H9 (cell line): ENCODE measurements at places on chromosomes 12 and 14.

DNA sequence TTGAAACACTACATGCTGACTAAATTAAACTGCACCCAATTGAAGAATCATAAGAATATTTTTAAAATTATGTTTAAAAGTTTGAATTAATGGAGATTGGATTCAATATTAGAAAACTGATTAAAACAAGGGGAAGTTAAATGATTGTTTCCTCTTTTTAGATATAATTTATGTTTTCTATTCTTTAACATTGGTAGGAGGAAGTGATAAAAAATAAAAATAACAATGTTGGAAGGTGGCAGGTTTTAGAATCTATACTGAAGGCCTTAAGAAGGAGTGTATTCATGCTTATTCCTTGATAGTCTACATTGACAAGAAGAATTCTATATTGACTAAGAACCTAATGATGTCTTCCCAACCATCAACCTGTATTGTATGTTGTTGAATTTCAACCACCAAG lies 168.1 kb downstream of the PDZRN4 start:
- H3K4me3 ChIP-seq, result no peak overlapping the region
- H3K4me1 ChIP-seq, result no peaks in the 10 kb centered on the region
- DNase-seq, result no peak
- H3K27ac ChIP-seq, result no peak overlapping the region
- peaks cover 4% of the 10 kb centered on the region; the same call in 1 of the 2 replicates for H3K36me3 ChIP-seq
- H3K27me3 ChIP-seq, result no peaks in the 10 kb centered on the region

GRCh38 chr14:65810322-65810721 lies 397.8 kb downstream of the FUT8 start:
- DNase-seq, result no peak
- H3K4me3 ChIP-seq, result no peak overlapping the region

DNA sequence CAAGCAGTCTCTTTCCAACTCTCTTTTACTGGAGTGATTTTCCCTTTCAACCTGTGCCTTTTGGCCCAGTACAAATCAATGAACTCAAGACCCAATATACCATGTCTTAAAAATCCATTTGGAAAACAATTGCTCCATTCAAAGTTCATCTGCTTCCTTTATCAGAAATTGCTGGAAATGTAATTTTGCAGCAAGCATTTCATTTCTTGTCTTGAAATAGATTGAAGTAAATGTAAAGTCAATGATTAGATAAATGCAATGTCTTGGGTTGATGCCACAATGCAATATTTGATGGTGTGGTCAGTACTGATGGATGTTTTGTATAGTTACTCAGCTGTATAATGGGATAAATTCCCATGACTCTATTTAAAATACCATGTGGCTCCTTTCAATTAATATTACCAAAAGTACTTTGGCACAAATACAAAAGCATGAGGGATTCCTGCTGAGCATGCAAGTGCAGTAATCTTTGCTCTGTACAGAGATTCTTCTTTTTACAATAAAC lies 707.7 kb upstream of the NOVA1 start:
- no peaks in the 10 kb centered on the region for H3K27me3 ChIP-seq
- H3K27ac ChIP-seq, result no peak overlapping the region
- peaks cover 18% of the 10 kb centered on the region for H3K36me3 ChIP-seq
- no peak overlapping the region for H3K4me3 ChIP-seq

DNA sequence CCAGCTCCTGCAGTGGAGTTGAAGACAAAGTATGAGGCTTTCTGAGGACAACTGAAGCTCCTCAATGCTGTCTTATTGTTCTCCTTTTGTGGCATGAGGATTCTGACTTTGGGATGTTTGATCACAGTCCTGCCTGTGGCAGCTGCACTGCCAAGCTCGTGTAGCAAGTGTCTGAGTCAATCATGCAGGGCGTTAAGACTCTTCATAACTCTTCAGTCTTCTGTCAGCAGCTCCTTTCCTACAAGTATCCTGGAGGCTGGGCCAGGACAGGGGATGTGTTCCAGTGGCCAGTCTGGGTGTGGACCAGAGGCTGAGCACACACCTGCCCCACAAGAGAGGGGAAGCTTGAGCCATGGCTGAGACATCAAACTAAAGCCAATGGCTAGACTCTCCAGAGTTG lies 94.3 kb downstream of the PELI2 start:
- no peak overlapping the region for H3K27ac ChIP-seq
- no peaks in the 10 kb centered on the region for H3K36me3 ChIP-seq
- H3K27me3 ChIP-seq, result no peaks in the 10 kb centered on the region
- H3K4me1 ChIP-seq, result no peaks in the 10 kb centered on the region
- H3K4me3 ChIP-seq, result no peak overlapping the region
- DNase-seq, result no peak

DNA sequence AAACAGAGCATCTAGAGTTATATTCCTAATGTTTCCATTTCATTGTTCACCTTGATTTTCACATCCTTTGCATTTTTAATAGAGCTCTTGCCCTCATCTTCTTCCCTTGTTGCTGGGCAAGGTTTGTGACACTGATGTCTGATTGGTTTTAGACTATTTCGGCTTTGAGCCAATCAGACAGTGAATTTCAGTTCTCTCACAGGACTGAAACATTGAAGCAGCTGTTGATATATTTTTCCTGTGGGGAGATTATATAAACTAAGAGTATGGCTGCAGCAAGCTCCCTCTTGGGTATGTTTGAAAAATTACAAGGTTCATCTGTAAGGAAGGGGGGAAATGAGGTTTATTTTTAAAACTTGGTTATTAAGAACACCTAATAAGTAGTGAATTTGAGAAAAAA lies 51.2 kb downstream of the ATF7IP start:
- H3K27me3 ChIP-seq, result no peaks in the 10 kb centered on the region
- peaks cover 11% of the 10 kb centered on the region; the same call in 1 of the 2 replicates for H3K36me3 ChIP-seq
- H3K4me1 ChIP-seq, result 0 out of 2 replicates have a peak, but pooled peaks cover 4% of the 10 kb centered on the region
- DNase-seq, result peak; percentile 46

- no peak for DNase-seq
- H3K27ac ChIP-seq, result no peak overlapping the region
- no peaks in the 10 kb centered on the region for H3K36me3 ChIP-seq
- H3K4me1 ChIP-seq, result no peaks in the 10 kb centered on the region
- H3K27me3 ChIP-seq, result no peaks in the 10 kb centered on the region
- H3K4me3 ChIP-seq, result no peak overlapping the region
These were observed 242.5 kb upstream of the CAND1 start for GRCh38 chr12:67026487-67027246.
